Fibroblast of skin of back (primary cell): ENCODE measurements at places on chromosomes 7 and 10.
A peak's percentile ranks its signal among the peaks of the same experiment; 100 is the strongest.

- peak; percentile 39 for DNase-seq
These were observed 143.4 kb downstream of the TCF7L2 start for GRCh38 chr10:113093188-113094113.

DNA sequence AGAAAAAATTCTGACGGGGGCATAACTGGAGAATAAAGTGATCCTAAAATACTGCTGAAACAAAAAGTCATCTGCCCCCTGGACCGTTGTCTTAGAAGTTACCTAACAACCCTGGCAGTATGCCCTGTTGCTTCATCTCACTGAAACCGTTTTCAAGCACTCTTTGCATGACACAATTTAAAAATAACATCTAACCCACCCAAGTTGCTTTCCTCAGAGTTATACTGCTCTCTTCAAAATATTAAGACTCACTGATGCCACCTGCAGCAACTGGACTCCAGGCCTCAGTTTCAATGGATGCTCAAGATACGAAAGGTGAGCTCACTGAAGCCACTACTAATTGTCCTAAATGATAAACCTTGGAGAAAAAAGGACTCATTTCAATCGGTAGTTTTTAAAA is 57.4 kb downstream of the CDK6 start:
- peak; percentile 37 for DNase-seq

DNA sequence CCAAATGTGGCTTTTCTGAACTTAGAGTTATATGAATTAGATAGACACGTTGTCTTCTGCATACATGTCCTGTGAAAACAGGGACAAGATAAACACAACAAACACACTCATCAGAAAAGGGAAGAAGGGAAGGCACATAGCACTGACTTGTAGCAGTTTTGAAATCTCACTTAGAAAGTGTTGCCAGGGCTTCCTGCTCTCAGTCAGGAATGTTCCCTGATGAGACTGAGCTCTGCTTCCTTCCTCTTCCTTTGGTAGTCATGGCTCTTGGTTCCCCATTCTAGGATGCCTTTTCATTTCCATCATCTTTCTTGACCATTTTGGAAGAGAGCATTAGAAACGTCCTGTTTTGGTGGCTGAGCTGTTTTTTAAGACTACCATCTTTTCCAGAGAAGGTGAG is 233.8 kb upstream of the LYZL1 start:
- DNase-seq: no peak

GRCh38 chr7:117271566-117271965 is 51.3 kb downstream of the WNT2 start:
- no peak for DNase-seq

- no peak for DNase-seq
These were observed 1336.0 kb downstream of the GATA3 start for GRCh38 chr10:9390516-9390915.

DNA sequence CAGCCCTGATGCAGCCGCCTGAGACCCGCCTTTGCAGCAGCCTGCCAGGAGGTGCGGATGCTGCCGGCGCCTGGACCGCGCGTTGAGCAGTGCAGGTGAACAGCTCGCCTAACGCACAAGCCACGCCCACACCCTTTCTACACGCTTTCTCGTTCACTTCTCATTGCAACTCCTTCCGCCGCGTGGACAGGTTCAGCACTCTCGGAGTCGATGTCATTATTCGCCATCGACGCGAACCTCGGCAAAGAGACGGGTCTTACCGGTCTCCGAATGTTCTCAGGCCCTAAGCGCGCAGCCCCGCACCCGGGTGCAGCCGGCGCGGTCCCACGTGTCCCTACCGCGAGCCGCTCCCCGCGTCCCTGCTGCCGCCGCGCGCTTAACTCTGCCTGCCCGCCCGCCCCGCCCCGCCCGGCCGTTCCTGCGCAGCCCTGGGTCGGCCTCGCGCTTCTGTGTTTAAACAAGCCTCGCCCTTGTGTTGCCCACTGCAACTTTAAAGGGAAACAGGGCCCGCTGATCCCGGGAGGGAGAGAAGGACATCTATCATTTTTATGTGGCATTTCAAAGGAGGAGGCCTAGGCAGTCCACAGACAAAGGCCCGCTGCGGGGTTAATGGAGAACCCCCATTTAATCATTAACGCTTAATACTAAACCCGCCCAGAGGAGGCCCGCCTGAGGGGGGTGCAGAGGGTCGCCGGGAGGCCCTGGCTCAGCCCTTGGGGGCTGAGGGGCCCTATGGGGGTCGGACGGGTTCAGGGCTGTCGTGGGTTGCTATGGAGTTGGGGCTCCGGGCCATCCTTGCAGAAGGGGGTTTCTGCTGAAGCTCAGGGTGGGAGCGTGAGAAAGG is 128.5 kb downstream of the WDR11 start:
- no peak for DNase-seq

- DNase-seq: peak; percentile 50
These were observed at the start of gene FBXW4 for GRCh38 chr10:101694674-101695403. FBXW4 (minus strand) TSS chr10:101695170; CDS start chr10:101695105, 65 bp downstream.

DNA sequence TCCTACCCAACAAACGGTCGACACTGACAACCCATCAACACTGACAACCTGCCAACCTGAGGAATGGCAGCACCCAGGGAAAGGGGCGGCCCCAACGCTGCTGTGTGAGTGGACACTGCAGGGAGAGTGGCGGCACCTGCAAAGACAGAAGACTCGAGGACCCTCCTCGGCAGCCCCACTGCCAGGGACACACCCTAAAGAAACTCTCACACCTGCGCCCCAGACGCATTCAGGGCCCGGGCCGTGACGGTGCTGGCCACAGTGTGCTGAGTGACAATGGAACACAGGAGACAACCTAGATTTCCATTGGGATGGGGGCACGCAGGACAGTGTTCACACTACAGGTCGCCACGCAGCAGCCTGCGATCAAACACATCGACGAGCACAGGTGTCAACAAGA is 3.6 kb downstream of the CAMK2B start:
- DNase-seq: no peak

- DNase-seq: peak; percentile 97
These were observed 76.6 kb downstream of the DNAJC1 start for GRCh38 chr10:21926949-21927348.

DNA sequence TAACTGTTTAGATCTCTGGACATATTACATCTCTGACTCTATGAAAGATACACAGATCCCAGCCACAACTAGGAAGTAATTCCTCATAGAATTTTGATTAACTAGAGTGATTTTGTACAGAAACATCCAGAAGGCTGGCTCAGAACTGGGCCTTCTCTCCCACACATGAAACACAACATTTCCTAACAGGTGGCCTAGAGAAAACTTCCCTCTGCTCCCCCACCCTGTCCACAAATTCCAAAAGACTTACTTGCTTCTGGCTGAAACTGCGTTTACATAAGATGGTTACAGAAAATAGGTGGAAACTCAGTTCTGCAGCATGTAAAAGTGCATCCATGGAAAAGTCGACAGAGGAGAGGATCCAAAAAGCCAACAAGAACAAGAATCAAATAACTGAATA is 132.9 kb downstream of the FZD1 start:
- no peak for DNase-seq

DNA sequence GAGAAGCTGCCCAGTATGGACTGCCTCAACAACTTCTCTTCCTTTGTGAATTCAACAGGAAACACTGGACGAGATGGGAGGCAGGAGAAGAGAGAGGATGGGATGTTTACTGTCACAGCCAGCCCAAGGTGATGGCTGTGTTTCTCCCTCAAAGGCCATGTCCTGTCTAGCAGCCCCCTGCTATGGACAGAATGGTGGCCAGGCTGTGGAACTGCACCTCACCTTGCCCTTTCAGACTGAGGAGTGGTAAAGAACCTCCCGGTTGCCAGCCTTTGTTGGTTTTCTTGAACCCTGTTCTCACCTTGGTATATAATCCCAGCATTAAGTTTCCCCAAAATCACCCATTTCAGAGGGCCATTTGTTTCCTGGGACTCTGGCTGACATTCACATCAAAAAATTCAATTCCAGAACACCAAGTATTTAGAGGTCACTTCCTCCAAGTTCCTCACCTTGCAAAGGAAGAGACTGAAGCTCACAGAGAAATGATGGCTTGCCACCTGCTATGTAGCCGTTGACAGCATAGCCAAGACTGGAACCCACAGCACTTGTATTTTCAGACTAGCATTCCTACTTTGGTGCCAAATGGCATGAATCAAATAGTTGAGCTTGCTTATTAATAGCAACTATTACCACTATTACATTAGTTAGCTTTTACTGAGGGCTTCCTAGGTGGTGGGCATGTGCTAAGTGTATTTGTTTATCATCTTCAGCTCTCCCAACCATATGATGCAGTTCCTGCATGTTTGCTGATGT is 224.0 kb upstream of the GRB10 start:
- DNase-seq: no peak

DNA sequence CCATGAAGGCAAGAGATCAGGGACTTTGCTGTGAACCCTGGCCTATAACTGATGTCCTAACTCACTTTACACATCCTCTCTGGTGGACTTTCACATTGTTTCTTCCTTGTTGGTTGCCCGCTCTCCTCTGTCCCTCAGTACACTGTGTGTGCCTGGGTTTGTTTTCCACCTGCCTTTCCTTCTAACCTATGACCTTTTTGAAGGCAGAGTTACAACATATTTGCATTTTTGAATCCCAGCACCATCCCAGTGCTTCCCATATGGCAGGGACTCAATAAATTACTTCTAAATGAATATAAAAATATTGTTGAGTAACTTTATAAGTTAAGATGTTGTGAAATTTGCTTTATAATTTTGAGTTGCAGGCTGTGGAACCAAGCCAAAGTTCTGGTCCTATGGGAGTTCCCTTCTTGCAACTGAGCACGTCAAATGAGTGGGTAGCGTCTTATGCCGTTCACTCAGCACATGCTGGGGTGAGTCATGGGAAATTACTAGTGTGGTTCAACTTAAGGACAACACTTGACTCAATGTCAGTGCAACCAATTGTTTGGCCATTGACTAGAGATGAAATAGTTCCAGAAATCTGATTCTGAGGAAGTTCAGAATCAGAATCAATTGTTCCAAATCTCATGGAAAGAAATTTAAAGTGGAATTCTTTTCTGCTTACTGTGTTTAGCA is 250.9 kb downstream of the TWIST1 start:
- peak; percentile 98 for DNase-seq

DNA sequence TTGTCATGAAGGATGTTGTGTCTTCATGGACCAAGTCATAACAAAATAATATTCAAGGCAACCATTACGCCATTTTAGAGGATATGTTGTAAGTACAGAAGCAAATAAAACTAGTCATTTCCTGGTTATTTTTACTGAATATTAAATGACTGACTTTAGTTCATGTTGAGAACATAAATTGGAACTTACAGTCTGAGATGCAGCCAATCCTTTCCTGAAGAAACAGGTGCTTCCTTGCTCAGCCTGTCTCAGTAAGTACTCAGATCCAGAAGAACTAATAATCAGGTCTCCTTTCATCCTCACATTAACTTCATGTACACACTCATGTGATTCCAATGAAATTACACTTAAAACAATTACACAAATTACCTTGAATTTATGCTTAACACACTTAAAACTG is 12.3 kb downstream of the SEMA3A start:
- DNase-seq: no peak

DNA sequence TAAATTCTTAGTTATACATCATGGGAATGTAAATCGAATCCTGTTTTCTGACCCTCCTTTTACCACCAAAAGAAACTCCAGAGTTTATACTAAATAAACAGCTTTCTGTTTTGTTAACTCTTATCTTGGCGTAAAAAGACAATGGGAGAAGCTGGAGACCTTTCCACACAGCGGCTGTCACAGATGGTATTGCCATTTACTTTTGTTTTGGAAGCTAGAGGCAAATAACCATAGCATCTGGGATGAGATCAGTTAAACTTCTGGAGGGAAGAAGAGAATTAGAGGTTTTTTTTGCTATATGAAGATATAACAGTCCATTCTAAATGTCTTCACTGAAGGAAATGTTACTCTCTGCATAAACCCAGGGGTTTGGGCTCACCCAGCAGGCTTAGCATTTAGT is 258.9 kb downstream of the REEP3 start:
- no peak for DNase-seq

DNA sequence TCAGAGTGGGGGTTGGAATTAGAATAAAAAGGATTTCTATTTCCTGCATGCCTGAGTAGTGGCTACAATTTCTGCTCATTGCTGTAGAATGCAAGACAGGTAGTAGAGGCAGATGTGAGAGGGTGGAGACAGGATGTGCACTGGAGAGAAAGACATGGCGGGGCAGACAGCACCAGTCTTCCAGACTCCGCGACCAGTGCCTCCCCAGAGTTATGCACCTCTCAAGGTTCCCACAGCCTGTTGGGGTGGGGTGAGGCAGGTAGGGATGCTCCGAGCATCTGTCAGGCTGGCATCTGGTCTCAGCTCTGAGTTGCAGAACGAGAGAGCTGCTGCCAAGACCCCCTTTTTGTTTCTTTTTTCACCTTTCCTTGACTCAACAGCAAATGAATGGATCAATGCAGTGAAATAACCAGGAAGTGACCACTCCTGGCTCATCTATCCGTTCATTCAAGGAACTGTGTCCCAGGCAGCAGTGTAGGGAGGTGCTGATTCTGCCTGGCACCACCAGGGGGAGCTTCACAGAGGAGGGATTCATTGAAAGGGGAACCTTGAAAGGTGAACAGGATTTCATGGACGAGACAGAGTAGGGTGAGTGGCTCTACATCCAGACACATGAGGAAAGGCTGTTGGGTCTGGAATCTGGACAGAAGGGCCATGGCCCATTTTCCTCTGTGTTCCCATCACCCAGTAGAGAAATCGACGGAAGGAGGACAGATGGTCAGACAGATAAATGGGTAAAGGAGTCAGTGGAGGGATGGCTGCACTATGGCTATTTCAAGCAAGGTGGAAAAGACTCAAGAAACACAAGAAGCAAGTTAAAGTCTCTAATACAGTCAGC is 17.2 kb upstream of the SLC18A3 start:
- DNase-seq: peak; percentile 65

DNA sequence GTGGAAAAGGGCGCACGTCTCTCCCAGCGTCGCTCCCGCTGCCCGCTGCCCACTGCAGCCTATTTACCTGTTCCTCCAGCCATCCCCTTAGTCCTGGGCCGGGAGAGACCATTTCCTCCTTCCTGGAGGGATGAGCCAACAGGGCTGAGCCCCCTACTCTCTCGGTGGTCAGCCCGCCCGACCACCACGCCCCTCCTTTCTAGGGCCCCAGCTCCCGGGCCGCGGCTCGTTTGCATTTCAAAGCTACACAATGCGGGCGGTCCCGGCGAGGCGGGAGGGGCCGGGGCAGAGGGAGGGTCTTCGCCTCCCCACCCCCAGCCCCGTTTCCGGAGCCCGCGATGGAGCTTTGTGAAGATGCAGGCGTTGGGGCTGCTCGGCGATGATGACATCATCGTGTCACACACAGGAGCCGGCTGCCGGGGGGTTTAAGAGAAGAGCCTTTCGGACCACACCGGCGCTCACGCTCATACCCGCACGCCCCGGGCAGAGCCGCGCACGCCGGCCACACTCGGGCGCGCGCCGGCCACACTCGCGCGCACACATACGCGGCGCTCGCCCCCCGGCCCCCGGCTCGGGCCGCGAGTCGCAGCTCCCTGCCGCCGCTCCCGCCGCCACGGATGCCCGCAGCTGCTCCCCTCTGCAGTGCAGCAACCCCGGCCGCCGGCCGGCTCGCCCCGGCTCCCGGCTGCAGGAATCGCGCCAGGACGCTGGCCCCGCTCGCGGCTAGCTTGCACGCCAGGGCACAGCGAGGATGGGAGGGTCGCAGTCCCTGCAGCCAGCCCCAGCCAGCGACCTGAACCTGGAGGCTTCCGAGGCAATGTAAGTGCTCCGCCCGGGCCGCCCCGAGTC is 107.7 kb upstream of the BTBD16 start:
- peak; percentile 54 for DNase-seq
